ENCODE measurements at places on chromosomes 2 and 18.

DNA sequence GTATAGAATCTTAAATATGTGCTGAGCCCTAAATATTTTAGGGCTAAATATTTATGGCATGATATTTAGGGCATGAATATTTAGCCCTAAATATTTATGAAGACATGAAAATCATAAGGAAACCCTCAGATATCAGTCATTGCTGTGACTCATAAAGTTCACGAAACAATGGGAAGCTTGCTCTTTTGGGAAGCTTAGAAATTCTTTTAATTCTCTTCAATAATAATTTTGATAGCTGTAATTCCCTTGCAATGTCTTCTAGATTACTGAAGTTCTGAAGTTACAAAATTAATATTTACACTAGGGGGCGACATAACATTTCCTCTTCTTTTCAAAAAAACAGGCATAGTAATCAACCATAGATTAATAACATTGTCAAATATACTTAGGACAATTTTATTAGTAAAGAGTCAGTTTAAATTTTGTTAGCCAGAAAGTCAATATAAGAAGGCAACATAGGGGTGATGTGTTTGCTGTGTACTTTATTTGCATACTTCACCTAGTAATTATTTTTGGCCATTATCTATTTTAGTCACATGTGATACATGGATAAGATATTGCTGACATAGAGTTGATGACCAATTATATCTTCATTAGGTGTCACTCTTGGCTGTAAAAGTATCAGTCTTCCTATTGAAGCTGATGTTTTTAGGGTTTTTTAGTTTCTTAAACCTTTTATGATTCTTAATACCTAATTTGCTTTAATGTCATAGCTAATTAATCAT, 13.2 kb downstream of the ZNF804A start:
- DNase-seq = peak; percentile 54

DNA sequence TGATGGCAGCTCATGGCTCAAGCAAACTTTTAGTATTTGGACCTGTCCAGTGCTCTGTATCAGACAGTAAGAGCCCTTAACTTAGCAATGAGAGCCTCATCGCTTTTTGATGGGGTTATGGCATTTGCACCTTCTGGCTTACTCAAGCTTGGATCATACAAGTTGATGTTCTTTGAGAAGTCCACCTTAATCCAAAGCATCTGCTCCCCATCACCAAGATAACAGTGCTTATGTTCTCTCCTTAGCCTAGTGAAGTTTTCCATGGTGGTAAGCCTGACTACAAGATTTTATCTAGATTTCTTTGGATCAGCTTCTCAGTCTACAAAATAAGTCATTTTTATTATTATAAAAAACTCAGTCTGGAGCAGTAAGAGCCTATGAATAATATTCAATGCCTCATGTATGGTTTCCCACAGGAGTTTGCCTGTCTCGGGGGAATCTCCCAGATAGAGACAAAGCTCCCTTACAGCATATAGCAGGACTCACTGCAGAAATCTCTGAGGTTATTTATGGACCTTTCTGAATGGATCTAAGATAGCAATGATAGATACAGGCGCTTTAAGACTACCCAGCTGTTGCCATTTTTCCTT, 472.2 kb upstream of the LINC00305 start:
- no peak for DNase-seq

- DNase-seq = no peak
Observed at GRCh38 chr2:126496493-126496892, 159.5 kb upstream of the GYPC start.

GRCh38 chr18:10228326-10228725, 226.1 kb upstream of the APCDD1 start:
- no peak for DNase-seq

DNA sequence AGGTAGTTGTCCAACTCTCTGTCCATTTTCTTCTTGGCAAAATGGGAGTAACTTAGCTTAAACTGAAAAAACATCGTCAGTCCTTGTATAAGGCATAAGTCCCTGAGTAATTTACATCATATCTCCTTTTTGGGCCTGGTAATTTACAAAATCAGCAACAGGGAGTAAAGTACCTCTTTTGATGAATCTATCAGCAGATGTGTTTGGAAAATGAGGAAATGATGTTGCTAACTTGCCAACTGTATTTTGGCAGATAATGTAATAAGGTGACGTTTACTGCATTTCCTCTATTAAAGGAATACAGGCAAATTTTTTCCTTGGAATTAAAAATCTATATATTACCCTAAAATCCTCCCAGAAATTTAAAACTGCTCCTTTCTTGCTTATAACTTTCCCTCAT, 29.2 kb downstream of the ANKRD44 start:
- no peak for DNase-seq

DNA sequence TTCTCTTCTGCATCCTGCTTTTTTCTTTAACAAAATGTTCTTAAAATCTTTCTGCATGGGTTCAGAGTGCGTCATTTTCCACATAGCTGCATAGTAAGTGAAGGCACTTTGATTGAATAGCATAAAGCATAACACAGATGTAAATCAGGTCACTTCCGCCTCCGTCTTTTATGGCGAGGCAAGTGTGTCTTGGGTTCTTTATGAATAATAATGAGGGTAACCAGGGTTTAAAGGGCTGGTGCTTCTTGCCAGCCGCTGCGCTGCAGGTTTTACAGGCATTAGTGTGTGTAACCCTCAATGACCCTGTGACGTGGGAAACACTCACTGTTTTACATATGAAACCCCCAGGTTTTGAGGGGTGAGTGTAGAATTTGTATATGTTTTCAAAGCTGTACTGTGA, 164.2 kb downstream of the MYT1L start:
- no peak for DNase-seq

DNA sequence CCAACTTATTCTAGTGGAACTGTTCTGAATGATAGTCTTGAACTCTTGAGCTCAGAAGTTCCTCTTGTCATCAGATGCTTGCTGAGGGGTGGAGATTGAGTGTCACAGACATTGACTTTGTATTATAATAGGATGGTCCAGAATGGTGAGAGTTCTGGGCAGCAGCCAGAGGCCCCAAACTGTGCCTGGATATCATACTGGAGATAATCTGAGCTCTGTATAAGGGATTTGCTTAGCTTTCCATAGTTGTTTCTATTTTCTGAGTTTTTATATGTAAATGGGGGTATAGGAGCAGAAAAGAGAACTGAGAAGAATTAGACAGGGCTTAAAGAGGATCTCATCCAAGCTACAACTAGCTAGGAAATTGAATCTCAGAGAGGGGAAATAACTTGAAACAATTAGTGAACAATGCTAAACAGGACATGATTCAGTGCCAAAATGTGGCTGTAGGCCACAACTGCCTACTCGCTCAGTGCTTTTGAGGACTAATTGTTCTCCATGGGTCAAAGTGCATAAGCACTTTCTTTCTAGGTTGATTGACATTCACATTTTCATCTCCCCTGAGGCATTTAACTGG, 10.1 kb upstream of the LCLAT1 start:
- DNase-seq = no peak

DNA sequence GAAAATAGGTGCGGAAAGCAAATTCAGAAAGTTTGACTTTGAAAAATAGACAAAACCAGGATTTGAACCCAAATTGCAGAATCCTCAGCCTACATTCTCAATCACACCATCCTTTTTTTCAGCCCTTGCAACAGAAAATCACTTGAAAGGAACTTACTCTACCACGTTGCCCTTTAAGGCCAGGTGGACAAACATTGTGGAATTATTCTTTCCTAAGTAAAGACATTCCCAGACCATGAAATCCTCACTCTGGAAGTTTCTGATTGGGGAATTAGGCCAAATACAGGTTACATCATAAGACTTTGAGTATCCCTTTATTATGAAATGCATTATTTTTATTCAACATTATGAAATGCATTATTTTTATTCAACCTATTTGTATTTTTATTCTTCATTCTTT, 259.4 kb downstream of the RAD51AP2 start:
- DNase-seq = no peak

DNA sequence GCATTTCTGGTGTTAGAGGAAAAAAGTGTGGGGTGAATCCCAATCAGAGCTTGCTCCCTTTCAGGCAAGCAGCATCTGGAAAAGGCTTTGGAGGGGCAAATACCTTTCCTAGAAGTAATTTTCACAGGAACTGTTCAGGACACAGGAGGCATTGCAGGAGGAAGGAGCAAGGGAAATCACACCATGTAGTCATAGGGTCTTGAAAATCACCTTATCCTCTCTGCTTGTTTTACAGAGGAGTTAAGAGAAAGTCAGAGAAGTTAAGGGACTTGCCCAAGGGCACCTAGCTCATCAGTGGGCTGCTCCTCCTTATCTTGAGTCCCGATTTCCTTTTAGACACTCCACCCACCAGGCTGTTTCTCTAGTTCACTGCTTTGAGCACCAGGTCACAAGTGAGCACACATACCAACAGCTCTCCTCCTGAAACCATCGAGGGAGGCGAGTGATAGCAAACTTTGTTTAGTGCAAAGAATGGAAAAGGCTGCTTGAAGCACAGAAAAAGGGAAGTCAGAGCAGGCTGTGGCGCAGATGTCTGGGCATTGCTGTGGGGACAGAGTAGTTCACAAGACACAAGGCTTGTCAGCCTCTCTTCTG, 89.2 kb upstream of the CXCR4 start:
- DNase-seq = no peak

DNA sequence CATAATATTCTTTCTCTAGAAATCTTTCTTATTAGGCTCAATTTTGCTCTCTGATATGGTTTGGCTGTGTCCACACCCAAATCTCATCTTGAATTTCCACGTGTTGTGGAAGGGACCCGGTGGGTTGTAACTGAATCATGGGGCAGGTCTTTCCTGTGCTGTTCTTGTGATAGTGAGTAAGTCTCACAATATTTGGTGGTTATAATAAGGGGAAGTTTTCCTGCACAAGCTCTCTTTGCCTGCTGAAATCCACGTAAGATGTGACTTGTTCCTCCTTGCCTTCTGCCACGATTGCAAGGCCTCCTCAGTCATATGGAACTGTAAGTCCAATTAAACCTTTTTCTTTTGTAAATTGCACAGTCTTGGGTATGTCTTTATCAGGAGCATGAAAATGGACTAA, 73.8 kb downstream of the CAVIN2 start:
- DNase-seq = no peak

DNA sequence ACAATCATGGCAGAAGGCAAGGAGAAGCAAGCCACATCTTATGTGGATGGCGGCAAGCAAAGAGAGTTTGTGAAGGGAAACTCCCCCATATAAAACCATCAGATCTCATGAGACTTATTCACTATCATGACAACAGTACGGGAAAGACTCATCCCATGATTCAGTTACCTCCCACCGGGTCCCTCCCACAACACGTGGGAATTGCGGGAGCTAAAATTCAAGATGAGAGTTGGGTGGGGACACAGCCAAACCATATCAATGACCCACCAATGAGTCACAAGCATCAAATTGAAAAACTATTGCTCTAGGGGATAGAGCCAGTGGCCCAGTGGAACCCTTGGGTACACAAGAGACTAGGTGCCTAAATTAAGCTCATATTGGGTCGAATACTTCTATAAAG, 157.4 kb downstream of the FBXO15 start:
- DNase-seq = no peak

GRCh38 chr2:9768388-9768787, 74.9 kb upstream of the TAF1B start:
- peak; percentile 20 for DNase-seq

DNA sequence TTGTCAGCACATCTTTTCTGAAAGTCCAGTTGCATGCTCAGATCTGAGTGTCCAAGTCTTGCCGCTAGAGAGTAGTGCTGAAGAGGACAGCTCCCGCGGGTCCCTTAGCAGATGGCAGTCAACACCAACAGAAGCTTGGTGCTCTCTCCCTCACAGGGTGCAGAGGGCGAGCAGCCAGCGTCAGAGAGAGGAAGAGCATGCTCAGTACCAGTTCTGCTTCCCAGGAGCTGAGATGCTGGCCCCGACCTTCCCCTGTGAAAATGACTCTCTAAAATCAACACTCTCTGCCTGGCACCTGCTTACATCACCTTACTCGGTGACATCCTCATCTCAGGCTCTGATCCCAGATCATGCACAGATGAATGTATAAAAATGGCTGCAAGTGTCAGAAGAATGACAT, 86.0 kb upstream of the TWIST2 start:
- no peak for DNase-seq

GRCh38 chr18:58632552-58632951, 3.7 kb upstream of the ALPK2 start:
- DNase-seq = no peak

- DNase-seq = no peak
Observed at GRCh38 chr2:175063741-175064140, 58.6 kb upstream of the CHN1 start.

DNA sequence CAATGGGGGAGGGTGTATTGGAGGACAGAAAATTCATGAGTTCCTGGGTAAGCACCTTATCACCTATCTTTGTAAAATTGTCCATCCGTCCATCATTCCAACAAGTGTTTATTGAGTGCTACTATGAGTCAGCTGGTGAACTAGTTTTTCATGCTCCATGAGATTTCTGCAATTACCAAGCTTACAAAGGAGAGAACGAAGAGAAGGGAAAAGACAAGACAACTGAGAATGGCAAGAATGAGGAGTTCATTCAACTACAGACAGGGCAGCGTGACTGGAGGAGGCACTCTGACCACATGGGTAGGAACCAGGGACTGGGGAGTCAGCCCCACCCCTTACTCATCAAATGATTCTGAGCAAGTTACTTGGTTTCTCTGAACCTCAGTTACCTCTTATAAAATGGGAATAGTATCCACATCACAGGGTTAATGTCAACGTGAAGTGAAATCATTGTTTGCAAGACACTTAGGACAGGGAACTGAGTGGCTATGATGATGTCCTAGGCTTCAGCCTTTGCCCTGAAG, 18.6 kb upstream of the TXNDC2 start:
- DNase-seq = no peak

GRCh38 chr2:48313036-48313877, 216.7 kb upstream of the STON1 start:
- DNase-seq = no peak

- DNase-seq = no peak
Observed at GRCh38 chr2:200749631-200750322, 61.9 kb upstream of the BZW1 start.

DNA sequence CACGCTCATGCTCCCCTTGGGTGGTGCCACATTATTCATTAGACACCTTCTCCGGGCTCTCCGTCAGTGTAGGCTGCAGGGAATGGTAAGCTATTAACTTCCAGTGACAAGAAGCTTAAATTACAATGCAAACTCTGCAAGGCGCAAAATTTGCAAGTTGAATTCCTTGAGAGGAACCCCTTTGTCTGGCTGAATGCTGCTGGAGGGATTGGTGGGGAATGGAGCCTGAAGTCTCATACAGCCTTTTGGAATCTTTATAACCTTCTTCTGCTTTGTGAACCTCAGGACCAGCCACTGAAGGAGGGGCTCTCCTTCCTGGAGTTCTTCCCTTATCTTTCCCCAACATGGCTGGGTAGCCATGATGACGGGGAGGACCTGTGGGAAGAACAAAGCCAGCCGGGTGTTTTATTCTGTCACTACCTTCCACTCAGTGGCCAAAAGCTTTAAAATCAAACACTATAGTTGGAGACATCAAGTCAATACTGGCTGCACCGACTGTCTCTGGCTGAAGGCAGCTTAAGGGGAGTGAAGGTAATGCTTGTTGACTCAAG, 220.9 kb upstream of the EPHA4 start:
- DNase-seq = no peak
